ENCODE measurements at places on chromosomes 4 and X.

- no peak for DNase-seq
Measured at GRCh38 chr4:67436742-67437141, 108.6 kb downstream of the CENPC start.

DNA sequence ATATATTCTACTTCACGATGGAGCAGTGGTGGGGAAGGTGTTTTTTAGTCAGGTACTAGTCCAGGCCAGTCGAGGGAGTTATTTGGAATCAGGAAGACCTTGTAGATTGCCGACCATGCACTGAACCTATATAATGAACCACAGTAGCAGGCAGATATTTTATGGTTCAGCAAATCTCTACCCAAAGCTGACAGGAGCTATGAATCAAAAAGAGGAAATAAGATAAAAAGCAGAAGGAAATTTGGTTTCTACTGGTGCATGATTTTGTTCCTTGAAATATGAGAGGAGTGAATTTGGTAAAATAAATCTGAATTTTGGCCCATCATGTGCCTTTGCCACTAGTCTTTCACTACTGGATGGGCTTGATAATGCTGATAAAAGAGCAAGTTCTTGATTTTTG is 924.3 kb upstream of the DIAPH2 start:
- DNase-seq: no peak

GRCh38 chrX:129737916-129738315 is 863 bp upstream of the XPNPEP2 start:
- no peak for DNase-seq

DNA sequence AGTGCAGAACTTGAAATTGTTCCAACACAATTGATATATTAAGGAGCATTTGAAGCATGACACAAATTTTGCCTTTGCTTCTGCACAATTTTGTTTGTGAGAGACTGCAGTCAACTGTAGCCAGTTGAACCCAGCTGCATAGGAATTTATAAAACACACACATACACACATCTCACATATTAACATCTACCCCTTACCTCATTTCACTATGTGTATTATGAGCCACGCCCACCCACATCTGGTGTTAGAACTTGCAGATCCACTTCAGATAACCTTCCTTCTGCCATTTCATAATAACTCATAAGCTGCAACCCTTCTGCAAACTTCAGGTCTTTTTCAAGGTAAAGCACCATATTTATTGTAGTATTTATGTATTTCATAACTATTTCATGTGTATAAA is 188.1 kb upstream of the WDFY3 start:
- no peak for DNase-seq

- DNase-seq: no peak
Measured at GRCh38 chr4:173264684-173265185, 69.4 kb downstream of the HMGB2 start.

GRCh38 chr4:136751556-136751955 is 780.7 kb downstream of the PCDH18 start:
- DNase-seq: no peak

DNA sequence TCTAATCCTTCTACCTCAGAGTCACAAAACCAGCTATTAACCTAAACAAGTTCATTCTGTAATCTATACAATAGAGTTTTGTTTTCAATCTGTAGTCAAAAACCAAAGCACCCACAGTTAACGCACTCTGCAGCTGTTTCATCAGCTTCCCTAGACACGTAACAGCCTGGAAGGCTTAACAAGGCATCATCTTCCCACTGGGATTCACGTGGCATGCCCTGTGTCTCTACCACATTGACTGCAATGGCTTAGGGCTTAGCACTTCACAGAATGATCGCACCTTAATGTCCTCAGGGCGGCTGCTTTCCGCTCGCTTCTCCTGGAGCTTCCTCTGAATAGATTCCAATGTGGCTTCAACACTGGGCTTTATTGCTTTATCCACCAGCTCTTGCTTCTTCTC is 49.7 kb upstream of the NAP1L5 start:
- no peak for DNase-seq

DNA sequence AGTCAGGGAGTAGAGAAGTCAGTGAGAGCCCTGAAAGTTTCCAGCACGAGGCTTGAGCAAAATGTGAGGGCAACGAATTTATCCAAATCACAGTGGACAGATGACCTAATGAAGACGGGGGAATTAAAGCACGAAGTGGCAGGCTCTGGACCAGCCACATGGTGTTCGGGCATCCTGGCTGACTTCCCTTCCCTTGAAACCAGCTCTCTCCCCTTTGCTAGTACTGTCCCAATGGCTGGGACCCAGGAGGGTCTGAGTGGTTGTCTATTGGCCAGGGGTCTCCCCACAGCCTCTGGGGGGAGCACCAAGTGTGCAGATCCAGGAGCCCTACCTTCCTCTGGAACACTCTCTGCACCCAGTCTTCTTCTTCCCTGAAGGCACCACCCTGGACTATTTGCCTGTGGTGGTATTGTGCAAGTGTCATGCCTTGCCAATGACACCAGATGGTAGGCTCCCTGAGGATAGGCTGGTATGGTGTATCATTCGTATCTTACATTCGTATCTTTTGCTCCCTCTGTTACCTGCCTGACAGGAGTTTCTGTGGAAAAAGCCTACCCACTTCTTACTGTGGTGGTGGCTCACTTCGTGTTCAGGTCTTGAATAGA is 2.1 kb downstream of the APLN start:
- no peak for DNase-seq

DNA sequence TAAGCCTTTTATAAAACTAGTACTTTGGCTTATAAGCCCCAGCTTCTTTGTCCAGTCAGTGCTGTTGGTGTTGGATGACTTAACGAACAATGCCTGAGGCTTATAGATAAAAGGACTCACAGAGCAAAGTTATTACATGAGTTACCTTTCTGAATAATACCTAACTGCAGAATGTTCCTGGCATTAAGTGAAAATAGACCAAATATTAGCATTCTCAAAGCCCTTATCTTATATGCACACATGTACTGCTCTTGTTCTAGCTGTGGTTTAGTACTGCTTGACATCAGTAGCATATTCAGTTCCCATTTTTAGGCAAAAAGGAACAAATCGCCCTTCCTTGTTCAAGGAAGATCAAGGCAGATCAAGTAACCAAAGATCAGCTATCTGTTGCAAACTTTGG is 131.6 kb downstream of the ZNF330 start:
- DNase-seq: no peak

- DNase-seq: no peak
Measured at GRCh38 chr4:17587094-17587822, 10.3 kb downstream of the LAP3 start.

GRCh38 chr4:187602339-187603092 is 393.1 kb upstream of the ZFP42 start:
- no peak for DNase-seq

DNA sequence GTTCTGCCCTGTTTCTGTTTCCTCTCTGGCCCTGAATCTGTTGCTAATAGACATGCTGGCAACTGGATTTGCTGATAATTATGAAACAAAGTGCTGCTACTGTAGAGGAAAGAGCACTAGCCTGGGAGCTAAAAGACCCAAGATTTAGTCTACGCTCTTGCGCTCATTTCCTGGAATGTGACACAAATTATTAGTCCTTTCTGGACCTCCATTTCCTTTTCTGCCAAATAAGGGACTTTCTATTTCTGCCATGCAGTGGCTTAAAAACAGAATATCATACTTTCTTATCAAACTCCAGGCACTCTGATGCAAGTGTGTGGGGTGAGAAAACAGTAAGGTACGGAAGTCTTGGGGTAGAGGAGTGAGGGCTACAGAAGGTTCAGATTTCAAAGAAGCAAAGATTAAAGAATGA is 48.3 kb upstream of the GPR174 start:
- DNase-seq: no peak

- DNase-seq: no peak
Measured at GRCh38 chrX:9676306-9676705, 89.3 kb downstream of the GPR143 start.

GRCh38 chr4:176499518-176499917 is 179.8 kb downstream of the SPCS3 start:
- DNase-seq: no peak

DNA sequence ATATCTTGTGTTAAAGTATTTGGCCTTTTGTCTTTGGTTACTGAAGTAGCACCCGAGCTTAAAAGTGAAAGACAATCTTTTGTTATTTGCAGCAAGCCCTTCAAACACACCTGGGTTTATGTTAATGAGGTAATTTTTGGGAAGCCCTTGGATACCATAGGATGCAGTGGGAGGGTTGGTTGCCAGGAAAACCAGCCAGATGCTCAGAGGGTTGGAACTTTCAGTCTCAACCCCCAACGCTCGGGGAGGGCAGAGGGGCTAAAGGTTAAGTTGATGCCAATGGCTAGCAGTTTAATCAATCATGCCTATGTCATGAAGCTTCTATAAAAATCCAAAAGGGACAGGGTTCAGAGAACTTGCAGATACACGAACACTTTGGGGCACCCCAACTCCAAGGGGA is 17.2 kb upstream of the GPR173 start:
- DNase-seq: no peak

- DNase-seq: no peak
Measured at GRCh38 chrX:69884210-69884609, 165.5 kb downstream of the AWAT2 start.

DNA sequence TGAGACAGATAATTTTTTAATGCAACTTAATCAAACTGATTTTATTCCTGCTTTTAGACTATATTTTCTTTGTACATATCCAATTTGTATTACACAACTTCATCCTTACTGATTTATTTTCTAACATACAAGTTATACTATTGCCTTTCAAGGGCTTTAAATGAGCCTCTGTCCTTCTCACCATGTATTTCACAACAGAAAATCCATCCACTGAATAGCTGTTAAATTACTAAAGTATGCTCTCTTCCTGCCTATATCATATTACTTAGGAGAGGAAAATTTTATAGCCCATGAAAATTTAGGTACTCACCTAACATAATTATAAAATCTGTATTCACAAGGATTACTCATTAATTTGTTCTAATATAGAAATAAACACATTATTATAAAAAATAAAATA is 528.6 kb downstream of the ANKRD50 start:
- DNase-seq: no peak

GRCh38 chr4:87409420-87409939 is 12.9 kb upstream of the NUDT9 start:
- no peak for DNase-seq

- DNase-seq: no peak
Measured at GRCh38 chr4:18559492-18559891, 537.9 kb upstream of the LCORL start.

DNA sequence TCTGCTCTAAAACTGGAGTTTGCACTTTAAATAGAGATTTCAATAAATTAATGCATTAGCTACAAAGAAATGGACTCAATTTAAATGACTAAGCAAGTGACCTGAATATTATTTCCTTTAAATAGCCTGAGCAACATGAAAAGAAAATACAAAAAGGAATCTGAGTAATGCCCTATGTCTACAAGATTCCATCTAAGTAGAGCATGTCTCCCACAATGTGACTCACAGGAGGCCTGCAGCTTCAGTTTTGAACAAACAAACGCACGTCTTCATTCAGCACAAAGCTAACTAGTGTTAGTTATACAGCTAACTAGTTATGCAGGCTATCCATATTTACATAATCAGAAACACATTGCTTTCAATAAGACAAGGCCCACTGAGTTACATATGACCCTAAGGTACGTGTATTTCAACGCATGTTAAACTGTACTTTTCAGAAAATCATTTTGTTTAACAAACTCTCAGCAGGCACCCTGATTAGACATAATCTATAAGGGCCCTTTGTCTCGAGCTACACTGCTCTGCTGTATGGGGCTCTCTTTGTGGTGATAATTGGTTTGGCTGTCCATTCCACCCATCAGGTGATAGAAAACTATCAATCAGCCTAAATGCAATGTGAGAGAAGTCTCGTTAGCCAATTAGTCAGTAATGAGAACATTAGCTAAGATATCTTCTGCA is 116.5 kb downstream of the MAML3 start:
- DNase-seq: no peak

GRCh38 chr4:86927843-86928395 is 6.9 kb upstream of the AFF1 start:
- DNase-seq: peak; percentile 58

DNA sequence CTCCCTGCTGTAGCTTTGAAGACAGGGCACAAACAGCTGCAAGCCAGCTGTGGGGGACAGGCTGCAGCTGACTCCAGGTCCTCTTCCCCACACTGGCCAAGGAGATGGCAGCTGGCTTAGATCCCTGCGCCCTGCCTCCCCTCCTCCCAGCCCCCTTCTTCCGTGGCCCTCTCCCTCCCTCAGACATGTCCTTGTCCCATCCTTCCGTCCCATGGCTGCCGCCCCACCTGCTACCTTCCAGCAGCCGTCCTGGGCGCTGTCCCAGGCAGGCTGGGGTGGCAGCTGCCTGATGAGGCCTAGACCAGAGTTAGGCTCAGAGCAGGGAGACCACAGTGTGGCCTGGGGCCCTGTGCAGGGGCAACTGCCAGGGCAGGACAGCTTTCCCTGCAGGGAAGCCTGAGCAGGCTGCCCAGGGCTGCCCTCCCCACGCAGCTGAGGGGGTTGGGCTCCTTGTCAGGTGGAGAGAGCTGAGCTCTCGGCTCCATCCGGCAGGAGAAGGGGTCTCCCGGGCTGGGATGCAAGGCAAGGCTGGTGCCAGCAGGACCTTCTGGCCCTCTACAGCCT is 3.3 kb upstream of the BGN start:
- DNase-seq: no peak

GRCh38 chr4:116480546-116480945 is 604.8 kb downstream of the TRAM1L1 start:
- no peak for DNase-seq

GRCh38 chr4:70277121-70277520 is 34.7 kb downstream of the CSN3 start:
- DNase-seq: no peak

- no peak for DNase-seq
Measured at GRCh38 chr4:71195924-71196323, 142.9 kb upstream of the SLC4A4 start.

DNA sequence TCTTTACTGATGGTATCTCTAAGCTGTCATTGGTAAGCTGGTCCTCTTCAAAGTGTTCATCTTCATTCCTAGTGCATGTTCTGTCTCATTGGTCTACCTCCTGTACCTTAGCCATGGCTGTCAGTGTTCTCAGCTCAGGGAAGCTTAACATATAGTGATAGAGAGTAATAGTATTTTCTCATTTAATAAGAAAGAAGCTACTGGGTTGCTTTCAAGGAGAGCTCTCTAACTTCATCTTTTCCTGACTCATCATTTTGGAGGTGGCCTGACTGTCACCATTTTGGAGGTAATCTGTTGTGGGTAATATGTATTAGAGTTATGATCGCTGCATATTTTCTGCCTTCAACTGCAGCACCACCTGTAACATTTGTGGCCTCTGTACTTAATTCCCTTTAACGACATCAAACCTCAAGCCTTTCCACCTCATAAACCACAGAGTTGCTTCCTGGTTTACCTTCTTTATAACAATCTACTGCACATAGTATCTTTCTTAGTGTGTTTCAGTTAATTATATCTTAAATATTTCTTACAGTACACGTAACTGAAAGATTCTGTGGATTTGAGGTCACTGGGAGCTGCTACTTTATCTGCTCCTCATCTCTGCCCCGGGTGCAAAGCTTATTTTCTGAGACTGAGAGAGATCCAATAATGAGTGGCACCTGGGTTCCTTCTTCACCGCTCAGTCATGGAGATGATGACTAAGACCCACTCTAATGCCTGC is 474.0 kb upstream of the TECRL start:
- no peak for DNase-seq
